Stimulated activated CD8-positive, alpha-beta memory T cell treated with anti-CD3 and anti-CD28 coated beads, Interleukin-12 subunit alpha, Interleukin-12 subunit beta, amount 100 ng/mL, for 4 hours (primary cell): ENCODE measurements at places on chromosomes 11 and 22.

GRCh38 chr22:46069521-46070214 lies 80.7 kb upstream of the PPARA start:
- DNase-seq: no peak

GRCh38 chr22:31346733-31347250 lies 646 bp upstream of the PATZ1 start:
- DNase-seq: peak; percentile 16

DNA sequence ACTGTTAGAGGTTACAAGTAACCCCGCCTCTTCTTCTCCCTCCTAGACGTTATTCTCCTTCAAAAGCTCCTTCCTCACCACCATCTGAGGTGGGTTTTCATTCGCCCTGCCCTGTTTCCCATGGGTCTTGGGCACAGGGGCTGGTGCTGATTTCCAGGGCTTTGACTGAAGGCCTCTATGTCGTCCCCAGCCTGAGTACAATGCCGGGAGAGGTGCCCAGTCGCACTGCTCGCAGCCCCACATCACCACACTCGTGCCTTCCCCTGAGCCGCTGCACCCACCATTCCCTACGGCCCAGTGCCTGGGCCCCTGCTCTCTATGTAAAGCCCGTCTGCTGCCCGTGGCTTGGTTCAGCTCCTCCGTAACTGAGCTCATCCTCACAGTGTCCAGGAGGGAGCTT lies 169.8 kb downstream of the DSCAML1 start:
- no peak for DNase-seq

DNA sequence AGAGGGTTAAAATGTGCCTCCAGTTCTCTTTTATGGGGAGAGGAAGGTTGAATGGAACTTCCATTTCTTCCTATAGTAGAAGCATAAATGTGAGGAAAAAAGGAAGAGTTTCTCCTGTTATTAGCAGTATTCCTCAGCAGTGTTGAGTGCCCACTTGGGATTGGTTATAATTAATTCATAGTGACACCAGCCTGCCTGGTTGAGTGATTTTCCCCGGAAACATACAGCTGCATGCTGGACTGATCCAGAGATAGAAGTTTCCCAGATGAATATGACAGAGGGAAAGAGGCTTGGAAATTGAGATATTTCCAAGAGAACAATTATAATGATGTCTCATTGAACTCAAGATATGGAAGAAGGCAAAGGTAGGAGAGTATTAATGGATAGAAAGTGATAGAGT lies 28.3 kb downstream of the RAB39A start:
- DNase-seq: no peak

- DNase-seq: no peak
Observed at GRCh38 chr11:19536131-19536530, 176.5 kb upstream of the NAV2 start.

- no peak for DNase-seq
Observed at GRCh38 chr11:35313066-35313759, 106.1 kb downstream of the SLC1A2 start.

DNA sequence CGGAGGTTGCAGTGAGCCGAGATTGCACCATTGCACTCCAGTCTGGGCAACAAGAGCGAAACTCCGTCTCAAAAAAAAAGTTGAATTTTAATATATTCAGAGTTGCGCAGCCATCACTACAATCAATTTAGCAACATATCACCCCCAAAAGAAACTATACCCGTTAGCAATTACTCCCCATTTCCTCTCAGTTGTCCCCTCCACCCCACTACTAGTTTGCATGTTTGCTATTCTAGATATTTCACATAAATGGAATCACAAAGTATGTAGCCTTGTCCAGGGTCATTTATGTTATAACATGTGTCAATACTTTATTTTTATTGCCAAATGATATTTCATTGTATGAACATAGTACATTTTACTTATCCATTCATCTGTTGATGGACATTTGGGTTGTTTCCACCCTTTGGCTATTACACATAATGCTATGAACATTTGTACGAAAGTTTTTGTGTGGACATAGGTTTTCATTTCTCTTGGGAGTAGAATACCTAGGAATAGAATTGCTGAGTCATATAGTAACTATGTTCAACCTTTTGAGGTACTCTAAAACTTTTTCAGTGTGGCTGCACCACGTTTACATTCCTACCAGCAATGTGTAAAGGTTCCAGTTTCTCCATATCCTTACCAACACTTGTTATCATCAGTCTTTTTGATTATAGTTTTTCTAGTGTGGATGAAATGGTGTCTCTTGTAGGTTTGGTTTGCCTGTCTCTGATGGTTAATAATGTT lies 2.2 kb downstream of the ZNF143 start:
- DNase-seq: no peak

- no peak for DNase-seq
Observed at GRCh38 chr22:49716441-49716840, 111.2 kb downstream of the BRD1 start.

GRCh38 chr22:29947410-29948384 lies 64.7 kb downstream of the MTMR3 start:
- no peak for DNase-seq

DNA sequence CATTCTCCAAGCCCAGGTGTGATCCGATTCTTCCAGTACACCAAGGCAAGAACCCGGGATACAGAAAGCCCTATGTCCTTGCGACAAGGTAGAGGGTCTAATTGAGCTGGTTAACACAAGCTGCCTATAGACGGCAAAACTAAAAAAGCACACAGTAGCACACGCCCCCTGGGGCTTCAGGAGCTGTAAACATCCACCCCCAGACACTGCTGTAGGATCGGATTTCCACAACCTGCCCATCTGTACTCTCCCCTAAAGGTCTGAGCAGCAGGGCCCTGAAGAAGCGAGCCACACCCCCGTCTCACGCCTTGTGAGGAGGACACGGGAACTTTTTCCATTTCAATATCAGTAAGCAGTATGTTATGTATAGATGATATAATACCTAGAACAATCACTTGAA lies 624.7 kb downstream of the BUD13 start:
- no peak for DNase-seq

DNA sequence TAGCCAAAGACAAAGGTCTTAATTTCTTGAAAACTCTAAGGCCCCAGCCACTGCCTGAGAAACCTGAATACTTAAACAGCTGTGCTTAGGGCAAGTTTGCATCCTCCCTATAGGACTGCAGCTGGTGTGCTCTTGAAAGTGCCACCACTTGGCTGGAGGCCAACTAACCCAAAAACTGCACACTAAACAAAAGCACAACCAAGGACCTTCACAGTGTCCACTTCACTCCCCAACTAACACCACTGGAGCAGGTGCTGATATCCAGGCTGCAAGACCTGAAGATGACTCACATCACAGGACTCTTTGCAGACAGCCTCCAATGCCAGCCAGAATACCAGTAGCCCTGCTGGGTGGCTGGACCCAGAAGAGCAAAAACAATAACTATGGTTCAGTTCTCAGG lies 357.7 kb upstream of the ARHGAP42 start:
- no peak for DNase-seq

- DNase-seq: no peak
Observed at GRCh38 chr11:69120096-69120875, 35.4 kb upstream of the SMIM38 start.

- DNase-seq: no peak
Observed at GRCh38 chr22:25448435-25449051, 115.9 kb upstream of the GRK3 start.

DNA sequence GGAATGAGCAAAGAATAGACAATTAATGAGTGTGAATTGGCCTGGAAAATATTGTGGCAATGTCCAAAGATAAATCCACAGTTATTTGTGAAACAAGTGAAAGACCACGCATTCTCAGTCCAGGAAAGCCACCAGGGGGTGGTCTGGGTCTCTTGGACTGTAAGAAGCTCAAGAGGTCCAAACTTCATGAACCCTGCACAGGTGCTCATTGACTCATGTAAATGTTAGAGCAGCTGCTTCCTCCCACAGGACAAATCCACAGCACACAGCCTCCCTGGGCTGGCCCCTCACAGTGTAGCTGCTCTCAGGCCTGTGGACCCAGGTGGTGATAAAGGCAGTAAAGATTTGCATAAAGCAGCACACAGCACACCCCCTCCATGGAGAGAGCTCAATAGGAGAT lies 114.0 kb downstream of the ZNF280B start:
- DNase-seq: no peak

GRCh38 chr11:120801801-120802689 lies 221.9 kb upstream of the TBCEL start:
- DNase-seq: no peak

GRCh38 chr22:42581762-42582716 lies 28.3 kb downstream of the SERHL2 start:
- peak; percentile 76 for DNase-seq

DNA sequence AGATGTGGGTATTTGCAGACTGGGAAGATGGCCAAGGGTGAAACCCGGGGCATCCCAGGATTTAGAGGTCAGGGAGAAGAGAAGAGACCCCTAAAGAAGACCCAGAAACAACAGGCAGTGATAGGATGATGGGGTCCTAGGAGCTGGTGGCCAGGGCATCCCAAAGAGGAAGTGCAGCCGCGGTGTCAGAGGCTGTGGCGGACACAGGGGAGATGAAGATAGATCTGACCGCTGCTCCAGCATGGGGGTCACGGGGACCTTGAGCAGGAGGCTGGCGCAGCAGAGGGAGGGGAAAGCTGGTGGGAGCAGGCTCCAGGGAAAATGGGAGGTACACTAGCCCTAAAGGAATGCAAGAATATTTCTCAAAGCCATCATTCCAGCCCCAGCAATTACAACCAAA lies 47.3 kb downstream of the CTTN start:
- no peak for DNase-seq

GRCh38 chr22:20587206-20587958 lies 80.0 kb downstream of the MED15 start:
- no peak for DNase-seq

- no peak for DNase-seq
Observed at GRCh38 chr11:73753938-73754337, 6.9 kb downstream of the RAB6A start.

- DNase-seq: no peak
Observed at GRCh38 chr11:66279092-66279734, 1.2 kb downstream of the CNIH2 start.

GRCh38 chr11:36399745-36400144 lies 103.7 kb downstream of the PRR5L start:
- no peak for DNase-seq

GRCh38 chr11:637333-637592 lies 194 bp downstream of the DRD4 start:
- no peak for DNase-seq

- DNase-seq: no peak
Observed at GRCh38 chr11:35951680-35952079, 7.8 kb downstream of the LDLRAD3 start.

DNA sequence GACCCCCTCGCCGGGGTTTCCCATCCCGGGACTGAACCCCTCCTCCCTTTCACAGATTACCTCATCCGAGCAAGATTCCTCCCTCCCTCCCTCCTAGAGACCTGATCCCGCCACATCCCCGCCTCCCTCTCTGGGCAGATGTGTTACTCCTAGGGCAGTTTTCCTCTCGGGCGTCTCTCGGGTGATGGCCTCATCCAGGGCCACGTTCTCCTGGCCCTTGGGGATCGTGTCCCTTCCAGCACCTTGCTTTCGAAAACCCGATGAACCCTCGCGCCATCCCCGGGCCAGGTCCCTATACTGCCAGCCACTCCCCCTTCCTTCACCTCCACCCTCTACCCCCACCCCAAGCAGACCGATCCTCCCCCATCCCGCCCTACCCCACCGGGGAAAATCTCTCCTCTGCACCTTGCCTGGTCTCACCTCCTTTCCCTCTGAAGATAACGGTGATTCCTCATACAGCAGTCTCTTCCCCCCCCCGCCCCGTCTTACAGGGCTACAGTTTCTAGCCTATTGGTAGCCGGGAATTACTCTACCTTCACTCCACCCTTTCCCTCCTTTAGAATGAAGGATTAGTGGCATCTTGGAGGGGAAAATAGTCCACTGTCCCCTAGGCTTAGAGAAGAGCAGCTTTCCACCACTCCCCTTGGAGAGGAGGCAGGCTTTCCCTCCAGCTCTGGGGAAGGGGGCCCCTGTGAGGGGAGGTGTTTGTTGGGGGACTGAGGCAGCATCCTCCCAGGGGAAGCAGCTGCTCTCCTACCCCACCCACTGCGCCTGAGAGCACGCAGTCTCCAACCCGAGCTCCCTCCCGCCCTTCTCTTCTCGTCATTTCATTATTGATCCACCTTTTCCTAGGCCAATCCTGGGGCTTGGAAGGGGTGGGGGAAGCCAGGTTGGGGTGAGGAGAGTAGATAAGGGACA lies 1.2 kb downstream of the KMT2A start:
- peak; percentile 12 for DNase-seq

GRCh38 chr11:12829131-12829530 lies 154.9 kb downstream of the TEAD1 start:
- DNase-seq: no peak

DNA sequence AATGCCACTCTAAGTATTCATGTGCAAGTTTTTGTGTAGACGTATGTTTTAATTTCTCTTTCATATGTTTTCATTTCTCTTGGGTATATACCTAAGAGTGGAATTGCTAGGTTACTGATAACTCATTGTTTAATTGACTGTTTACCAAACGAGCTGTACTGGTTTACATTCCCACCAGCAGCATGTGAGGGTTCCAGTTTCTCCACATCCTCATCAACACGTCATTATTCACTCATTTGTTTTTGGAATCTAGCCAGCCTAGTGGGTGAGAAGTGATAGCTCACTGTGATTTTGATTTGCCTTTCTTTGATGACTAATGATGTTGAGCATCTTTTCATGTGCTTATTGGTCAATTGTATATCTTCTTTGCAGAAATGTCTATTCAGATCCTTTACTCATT lies 4.0 kb downstream of the ANKRD13D start:
- DNase-seq: no peak

GRCh38 chr22:45564349-45565030 lies 61.8 kb downstream of the FBLN1 start:
- no peak for DNase-seq

DNA sequence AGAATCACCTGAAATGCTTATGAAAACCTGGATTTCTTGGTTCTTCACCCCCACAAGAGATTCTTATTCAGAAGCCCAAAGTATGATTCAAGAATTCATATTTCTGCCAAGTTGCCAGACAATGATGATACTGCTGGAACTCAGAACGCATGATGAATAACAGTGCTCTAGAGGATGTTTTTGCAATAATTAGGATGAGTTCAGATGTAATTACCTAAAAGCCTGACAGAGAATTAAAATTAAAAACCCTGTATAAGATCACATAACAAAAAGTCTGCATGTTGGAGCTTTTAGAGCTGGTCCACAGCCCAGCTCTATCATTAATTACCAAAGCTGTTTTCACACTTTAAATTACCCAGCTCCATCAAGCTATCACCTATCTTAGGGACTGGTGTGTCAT lies 211.8 kb downstream of the LUZP2 start:
- DNase-seq: no peak

GRCh38 chr11:35654711-35655110 lies 7.9 kb upstream of the TRIM44 start:
- no peak for DNase-seq

GRCh38 chr11:16632295-16633200 lies 105.9 kb upstream of the C11orf58 start:
- no peak for DNase-seq
